ENCODE measurements at places on chromosomes 7 and 10. TPM values are rescaled to one million over a fixed set of nuclear protein-coding genes. Genes with fewer than 3 reads are reported as not detected.

Gene MYL7
- 0.66 TPM for total RNA-seq

Gene CACNB2
- 32.7 TPM for total RNA-seq

Gene ELFN1
- 8.2 TPM for total RNA-seq

Gene KIAA1217
- 15.3 TPM for total RNA-seq

DNA sequence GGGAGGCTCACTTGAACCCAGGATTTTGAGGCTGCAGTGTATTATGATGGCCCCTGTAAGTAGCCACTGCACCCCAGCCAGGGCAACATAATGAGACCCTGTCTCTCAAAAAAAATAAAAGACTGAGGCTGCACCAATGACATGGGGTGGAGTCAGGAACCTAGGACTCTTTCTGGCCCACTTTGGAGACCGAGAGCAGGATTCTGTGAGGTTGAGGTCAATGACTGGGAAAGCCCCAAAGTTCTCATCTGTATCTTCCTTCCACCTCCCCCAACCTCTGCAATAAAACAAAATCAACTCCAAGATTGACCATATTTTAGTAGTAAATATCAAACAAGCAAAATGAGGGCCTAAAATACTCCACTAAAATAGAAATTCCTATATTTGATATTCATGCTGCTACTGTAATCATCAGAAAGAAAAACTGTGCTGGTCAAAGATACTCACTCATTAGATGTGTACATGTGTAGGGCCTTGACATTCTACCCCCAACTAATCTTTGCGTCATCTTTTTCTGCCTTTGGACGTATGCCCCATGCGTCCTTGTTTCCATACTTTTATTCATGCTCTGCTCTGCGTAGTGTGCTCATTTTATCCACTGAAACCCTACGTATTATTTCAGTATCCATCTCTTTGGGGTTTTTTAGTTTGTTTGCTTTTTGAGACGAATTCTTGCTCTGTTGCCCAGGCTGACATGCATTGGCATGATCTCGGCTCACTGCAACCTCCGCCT lies 23.8 kb downstream of the WBP1L start:
- H3K27me3 ChIP-seq = no peaks in the 10 kb centered on the region
- H3K27ac ChIP-seq = peak overlapping the region; percentile 16
- H3K4me3 ChIP-seq = no peak overlapping the region
- peaks cover 6% of the 10 kb centered on the region for H3K4me1 ChIP-seq
- no peak for DNase-seq

Gene HKDC1
- total RNA-seq = 0.89 TPM

- no peaks in the 10 kb centered on the region for H3K36me3 ChIP-seq
- no peak for DNase-seq
- no peak overlapping the region for H3K4me3 ChIP-seq
- H3K27ac ChIP-seq = no peak overlapping the region
- no peaks in the 10 kb centered on the region for H3K27me3 ChIP-seq
Measured at GRCh38 chr10:17784688-17785087, 24.5 kb upstream of the MRC1 start.

Gene AOAH
- total RNA-seq = 8.1 TPM

Gene CCL26
- total RNA-seq = not detected

DNA sequence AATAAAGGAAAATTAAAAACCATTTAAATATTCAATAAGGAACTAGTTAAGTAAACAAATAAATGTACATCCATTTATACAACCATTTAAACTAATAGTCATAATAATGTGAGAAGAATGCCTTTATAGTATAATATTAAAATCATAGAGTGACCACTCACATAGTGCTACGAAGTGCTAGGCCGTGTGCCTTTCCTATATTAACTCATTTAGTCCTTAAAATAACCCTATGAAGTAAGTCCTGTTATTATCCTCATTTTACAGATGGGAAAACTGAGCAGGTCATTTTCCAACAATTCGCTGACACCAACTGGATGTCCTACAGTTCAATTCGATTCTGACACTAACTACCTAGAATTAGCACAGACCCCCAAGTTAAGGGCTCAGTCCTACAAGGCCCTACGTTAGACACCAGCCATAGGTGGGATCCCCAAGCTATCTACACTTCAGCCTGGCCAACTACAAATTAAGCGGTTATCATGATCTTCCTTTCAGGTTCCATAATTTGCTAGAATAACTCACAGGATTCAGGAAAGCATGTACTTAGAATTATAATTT lies 4.1 kb downstream of the STRIP2 start:
- peaks cover 5% of the 10 kb centered on the region for H3K27me3 ChIP-seq
- no peak overlapping the region for H3K4me3 ChIP-seq
- no peak overlapping the region for H3K27ac ChIP-seq
- H3K4me1 ChIP-seq = peaks cover 11% of the 10 kb centered on the region
- no peak for DNase-seq
- H3K36me3 ChIP-seq = no peaks in the 10 kb centered on the region

Gene THAP5
- 60.9 TPM for total RNA-seq

Gene ANXA8
- total RNA-seq = 0.17 TPM

GRCh38 chr7:123871998-123872867 lies 27.3 kb downstream of the HYAL4 start:
- H3K27me3 ChIP-seq = no peaks in the 10 kb centered on the region
- H3K27ac ChIP-seq = no peak overlapping the region
- H3K36me3 ChIP-seq = no peaks in the 10 kb centered on the region
- peak; percentile 7 for DNase-seq

GRCh38 chr7:16397501-16398145 lies 23.7 kb downstream of the CRPPA start:
- no peak for DNase-seq
- H3K4me1 ChIP-seq = no peaks in the 10 kb centered on the region
- H3K4me3 ChIP-seq = no peak overlapping the region
- H3K27me3 ChIP-seq = no peaks in the 10 kb centered on the region

GRCh38 chr7:107591421-107591820 lies 11.4 kb downstream of the BCAP29 start:
- no peaks in the 10 kb centered on the region for H3K4me1 ChIP-seq
- H3K4me3 ChIP-seq = no peak overlapping the region
- H3K27ac ChIP-seq = no peak overlapping the region
- DNase-seq = no peak

Gene MYO3A
- 3.3 TPM for total RNA-seq

- peaks cover 2% of the 10 kb centered on the region for H3K36me3 ChIP-seq
- no peak overlapping the region for H3K4me3 ChIP-seq
- peaks cover 23% of the 10 kb centered on the region for H3K4me1 ChIP-seq
- no peak for DNase-seq
- no peaks in the 10 kb centered on the region for H3K27me3 ChIP-seq
Measured at GRCh38 chr10:69458430-69459100, 7.3 kb downstream of the TSPAN15 start.

DNA sequence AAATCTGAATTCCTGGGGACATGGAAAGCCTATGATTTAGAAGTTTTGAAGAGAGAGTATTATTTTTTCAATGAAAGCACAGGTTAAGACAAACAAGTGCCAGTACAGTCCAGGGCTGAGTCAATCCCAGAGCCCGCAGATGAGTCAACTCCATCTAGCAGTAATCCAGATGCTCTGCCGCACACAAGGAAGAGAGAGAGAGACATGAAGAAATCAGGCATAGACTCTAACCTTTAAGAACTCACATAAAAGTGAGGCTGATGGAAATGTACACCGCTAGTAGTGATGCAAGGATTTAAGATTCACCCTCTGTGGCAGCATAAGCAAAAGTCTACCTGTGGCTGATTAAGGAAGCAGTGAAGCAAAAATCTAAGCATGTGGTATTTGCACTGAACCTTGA lies 651.5 kb downstream of the TNS3 start:
- DNase-seq = no peak
- no peaks in the 10 kb centered on the region for H3K36me3 ChIP-seq
- H3K4me1 ChIP-seq = no peaks in the 10 kb centered on the region
- H3K27ac ChIP-seq = no peak overlapping the region
- H3K4me3 ChIP-seq = no peak overlapping the region

DNA sequence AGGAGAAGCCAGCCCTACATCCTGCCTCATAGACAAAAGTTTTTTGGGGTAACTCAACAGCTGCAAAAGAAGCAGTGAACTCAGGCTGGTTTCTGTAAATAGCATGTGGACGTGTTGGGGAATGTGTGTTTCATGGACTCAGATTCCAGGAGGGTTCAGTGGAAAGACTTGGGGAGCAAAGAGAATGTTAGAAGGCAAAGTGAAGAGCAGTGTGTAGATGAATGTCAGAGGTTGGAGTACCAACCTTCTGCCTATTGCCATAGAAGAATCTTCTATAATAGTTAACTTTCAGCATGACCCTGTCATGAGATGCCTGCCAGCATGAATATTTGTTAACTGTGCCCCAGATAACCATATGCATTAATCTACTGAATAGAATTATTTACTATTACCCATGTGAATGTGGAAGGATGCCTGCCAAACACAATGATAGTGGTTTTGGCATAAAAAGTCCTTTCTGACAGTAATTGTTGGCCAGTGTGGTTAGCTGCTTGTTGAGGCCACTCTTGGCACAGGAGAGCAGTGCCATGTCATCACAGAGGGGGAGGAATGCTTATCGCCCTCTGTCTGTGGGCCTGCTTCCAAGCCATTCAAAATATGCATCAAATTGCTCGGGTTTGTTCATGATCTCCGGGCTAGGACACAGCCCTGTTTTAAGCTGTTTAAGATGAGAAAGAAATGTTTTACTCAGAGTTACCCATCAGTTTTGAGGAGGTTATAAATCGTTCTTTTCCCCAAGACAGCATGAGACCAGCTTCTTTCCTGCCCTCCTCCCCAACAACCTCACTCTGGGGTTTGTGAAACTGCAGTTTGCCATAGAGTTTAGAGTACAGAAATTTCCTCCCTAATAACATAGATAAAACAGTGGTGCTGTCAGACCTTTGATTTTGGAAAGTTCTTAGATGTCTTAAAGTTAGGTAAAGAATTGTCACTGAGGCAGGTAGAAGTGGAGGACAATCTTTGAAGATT lies 165.3 kb downstream of the WNT2 start:
- no peaks in the 10 kb centered on the region for H3K36me3 ChIP-seq
- no peak overlapping the region for H3K27ac ChIP-seq
- H3K4me3 ChIP-seq = no peak overlapping the region
- no peaks in the 10 kb centered on the region for H3K27me3 ChIP-seq
- no peak for DNase-seq

DNA sequence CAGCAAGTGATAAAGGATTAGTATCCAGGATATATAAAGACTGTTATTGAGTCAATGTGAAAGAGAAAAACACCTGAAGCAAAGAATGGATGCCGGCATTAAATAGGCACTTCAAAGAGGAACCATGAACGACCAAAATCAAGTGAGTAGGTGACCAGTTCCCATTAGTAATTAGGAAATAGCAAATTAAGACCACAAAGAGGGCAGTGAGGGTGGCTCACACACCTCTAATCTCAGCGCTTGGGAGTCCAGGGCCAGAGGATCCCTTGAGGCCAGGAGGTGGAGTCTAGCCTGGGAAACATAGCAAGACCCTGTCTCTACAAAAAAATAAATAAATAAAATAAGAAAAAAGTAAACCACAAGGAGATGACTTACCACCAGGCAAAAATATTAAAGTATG lies 1.5 kb upstream of the ANTXRL start:
- H3K4me1 ChIP-seq = peaks cover 16% of the 10 kb centered on the region
- H3K27me3 ChIP-seq = peaks cover 2% of the 10 kb centered on the region
- DNase-seq = no peak
- no peaks in the 10 kb centered on the region for H3K36me3 ChIP-seq

Gene MTERF1
- total RNA-seq = 18.2 TPM

DNA sequence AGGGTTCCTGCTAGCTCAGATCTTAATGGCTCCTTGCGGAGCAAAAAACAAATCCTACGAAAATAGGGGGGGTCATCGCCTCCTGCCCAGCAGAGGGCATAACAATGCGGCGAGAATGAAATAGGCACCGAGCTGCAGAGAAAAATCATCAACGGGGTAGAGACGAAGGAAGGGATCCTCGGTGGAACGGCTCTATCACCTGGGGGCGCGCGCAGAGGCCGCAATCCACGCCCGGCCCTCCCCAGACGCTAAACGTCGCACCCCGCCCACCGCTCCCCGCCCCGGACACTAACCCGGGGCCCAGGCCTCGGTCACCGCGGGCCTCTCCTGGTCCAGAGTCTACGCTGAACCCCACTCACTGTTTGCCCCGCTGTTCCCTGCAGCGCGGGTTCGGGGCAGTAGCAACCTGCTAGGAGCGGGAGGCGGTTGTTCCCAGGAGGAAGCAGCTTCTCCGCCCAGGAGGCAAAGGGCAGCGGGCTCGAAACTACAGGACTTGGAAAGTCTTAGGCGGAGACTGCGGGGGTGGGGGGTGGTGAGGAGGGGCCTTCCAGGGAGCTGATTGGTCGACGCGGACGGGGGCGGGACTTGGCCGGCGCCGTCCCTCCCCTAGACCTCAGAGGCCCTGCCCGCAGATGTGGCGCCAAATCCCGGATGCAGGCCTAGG lies at the start of gene TCAF1:
Gene TCAF1 (minus strand): TSS at position 509 of the 664 bp plus-strand sequence. CDS start 25,568 bp downstream, outside the sequence.
- H3K27ac ChIP-seq = peak within 1 kb of the TSS; percentile 98
- H3K27me3 ChIP-seq = no peaks in the 10 kb centered on the region
- peak within 1 kb of the TSS; percentile 95 for H3K4me3 ChIP-seq

DNA sequence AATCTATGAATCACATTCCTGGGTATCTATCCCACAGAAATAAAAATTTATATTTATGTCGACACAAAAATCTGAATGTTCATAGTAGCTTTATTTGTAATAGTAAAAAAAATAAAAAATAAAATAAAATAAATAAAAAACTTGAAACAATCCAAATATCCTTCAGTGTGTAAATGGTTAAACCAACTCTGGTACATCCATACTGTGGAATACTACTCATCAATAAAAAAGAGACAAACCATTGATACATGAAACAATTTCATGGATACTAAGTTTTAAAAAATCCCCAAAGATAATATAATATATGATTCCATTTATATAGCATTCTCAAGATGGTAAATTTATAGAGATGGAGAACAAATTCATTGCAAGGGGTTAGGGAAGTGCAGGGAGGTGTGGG lies 48.6 kb downstream of the USP6NL start:
- no peaks in the 10 kb centered on the region for H3K4me1 ChIP-seq
- DNase-seq = no peak
- H3K27me3 ChIP-seq = no peaks in the 10 kb centered on the region
- H3K36me3 ChIP-seq = no peaks in the 10 kb centered on the region
- no peak overlapping the region for H3K4me3 ChIP-seq

Gene SLC39A12
- total RNA-seq = 46.9 TPM

DNA sequence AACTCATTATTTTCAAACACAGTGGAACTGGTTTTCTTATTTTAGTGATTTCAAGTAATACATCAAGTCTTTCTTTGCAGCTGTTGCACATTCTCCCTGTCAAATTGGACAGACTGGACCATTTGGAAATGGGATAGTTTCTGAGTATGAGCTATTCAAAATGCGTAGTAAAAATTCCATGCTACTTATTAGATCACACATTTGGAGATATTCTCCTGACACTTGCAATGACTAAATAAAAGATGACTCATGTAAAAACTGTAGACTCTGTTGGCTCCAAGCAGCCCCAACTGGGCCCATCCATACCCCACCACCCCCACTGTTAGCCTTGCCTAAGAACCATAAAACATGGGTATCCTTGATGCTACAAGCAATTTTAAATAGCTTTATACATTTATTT lies 25.9 kb upstream of the BICC1 start:
- H3K4me1 ChIP-seq = no peaks in the 10 kb centered on the region
- no peak for DNase-seq
- H3K27ac ChIP-seq = no peak overlapping the region
- no peak overlapping the region for H3K4me3 ChIP-seq

Measured in spinal cord (tissue), 10 donors.